GM23338 (cell line): ENCODE measurements at places on chromosomes 4 and X. TPM values are rescaled to one million over a fixed set of nuclear protein-coding genes. Genes with fewer than 3 reads are reported as not detected.

MXRA5 gene
- 0.45 and 0.52 TPM in 2 replicates for polyA plus RNA-seq

ADAM29 gene
- not detected in 2 replicates for polyA plus RNA-seq

ZNF185 gene
- 2.7 and 2.9 TPM in 2 replicates for polyA plus RNA-seq

RHOXF1 gene
- 0.59 TPM in 1 of 2 replicates, not detected in the other for polyA plus RNA-seq

GRCh38 chrX:40471965-40472648, 108.7 kb upstream of the ATP6AP2 start:
- H3K4me1 ChIP-seq, result peaks cover 17% of the 10 kb centered on the region; the same call in 1 of the 2 replicates
- no peaks in the 10 kb centered on the region for H3K36me3 ChIP-seq
- H3K27ac ChIP-seq, result no peak overlapping the region
- H3K4me3 ChIP-seq, result no peak overlapping the region
- peak; percentile 55 for DNase-seq

DNA sequence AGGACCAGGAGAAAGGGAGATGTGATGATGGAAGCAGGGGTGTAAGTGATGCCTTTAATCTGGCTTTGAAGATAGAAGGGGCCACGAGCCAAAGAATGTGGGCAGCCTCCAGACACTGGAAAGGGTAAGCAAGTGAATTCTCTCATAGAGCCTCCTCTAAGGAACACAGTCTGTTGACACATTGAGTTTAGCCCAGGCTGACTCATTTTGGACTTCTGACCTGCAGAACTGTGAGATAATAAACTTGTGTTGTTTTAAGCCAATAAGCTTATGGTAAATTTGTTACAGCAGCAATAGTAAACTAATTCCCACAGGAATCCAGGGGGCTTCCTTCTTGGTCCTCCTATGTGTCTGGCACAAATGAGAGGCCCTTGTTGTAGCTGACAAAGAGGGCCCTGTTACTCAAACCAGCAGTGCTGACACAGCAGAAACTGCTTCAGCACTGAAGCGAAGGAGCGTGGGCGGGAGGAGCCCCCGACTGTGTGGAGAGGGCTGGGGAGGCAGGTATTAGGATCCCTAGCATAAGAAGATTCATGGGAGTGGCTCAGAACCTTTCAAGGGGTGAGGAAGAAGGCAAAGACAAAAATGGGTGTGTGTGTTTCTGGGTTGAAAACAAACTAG, 268.7 kb downstream of the NR3C2 start:
- H3K4me1 ChIP-seq, result no peaks in the 10 kb centered on the region
- H3K27me3 ChIP-seq, result no peaks in the 10 kb centered on the region
- DNase-seq, result no peak
- H3K27ac ChIP-seq, result no peak overlapping the region
- no peak overlapping the region for H3K4me3 ChIP-seq

FAM149A gene
- 10.8 and 11.6 TPM in 2 replicates for polyA plus RNA-seq

GRCh38 chrX:24990535-24990934, 25.2 kb downstream of the ARX start:
- peaks cover 28% of the 10 kb centered on the region for H3K4me1 ChIP-seq
- peak; percentile 54 for DNase-seq
- H3K36me3 ChIP-seq, result no peaks in the 10 kb centered on the region
- H3K27me3 ChIP-seq, result no peaks in the 10 kb centered on the region
- H3K4me3 ChIP-seq, result no peak overlapping the region
- H3K27ac ChIP-seq, result no peak overlapping the region

DNA sequence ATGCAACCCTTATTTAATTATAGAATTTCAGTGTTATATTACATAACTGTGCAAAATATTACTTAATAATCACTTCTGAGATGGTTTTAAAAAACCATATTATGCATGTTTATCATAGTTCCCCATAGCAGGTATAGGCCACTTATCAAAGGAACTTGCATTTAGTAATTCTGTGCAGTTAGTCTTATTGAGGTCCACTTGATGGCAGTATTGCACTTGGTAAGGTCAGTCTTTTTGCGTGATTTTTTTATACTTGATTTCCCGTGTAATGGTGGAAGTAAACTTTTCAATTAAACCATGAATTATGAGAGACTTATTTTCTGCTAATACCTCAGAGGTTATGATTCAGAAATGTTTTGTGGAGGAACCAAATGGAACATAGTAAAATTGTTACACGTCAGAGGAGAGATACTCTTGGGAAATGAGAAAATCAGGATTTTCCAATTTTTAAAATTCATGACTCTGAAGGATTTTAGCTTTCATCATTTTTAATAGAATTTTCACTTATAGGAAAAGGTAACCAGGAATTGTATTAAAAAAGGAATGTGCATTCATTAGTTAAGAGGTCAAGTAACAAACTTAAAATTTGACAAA, 230.0 kb downstream of the CCSER1 start:
- no peaks in the 10 kb centered on the region for H3K27me3 ChIP-seq
- H3K27ac ChIP-seq, result no peak overlapping the region
- peak; percentile 74 for DNase-seq
- no peaks in the 10 kb centered on the region for H3K4me1 ChIP-seq
- H3K36me3 ChIP-seq, result no peaks in the 10 kb centered on the region

DNA sequence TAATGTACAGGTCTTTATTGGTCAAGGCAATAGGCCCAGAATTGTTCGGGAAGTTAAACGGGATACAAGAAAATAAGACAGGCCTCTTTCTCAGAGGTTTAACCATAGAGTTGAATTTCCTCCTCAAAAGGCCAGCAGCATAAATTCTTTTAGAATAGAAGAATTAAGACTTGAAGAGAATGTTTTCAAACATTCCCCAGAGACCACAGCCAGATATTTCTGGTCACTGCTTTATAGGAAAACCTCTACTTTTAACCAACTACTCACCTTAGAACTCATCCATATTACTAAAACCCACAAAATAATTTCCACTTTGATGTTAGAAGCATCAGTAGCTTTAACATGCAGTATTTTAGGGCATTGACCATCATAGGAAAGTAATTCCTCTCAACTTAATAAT, 317.9 kb downstream of the RAB28 start:
- no peaks in the 10 kb centered on the region for H3K27me3 ChIP-seq
- H3K27ac ChIP-seq, result no peak overlapping the region
- no peak for DNase-seq
- no peaks in the 10 kb centered on the region for H3K36me3 ChIP-seq
- H3K4me3 ChIP-seq, result no peak overlapping the region

- DNase-seq, result no peak
- H3K4me1 ChIP-seq, result peaks cover 5% of the 10 kb centered on the region; the same call in 1 of the 2 replicates
- no peak overlapping the region for H3K4me3 ChIP-seq
- no peaks in the 10 kb centered on the region for H3K36me3 ChIP-seq
- no peak overlapping the region for H3K27ac ChIP-seq
- no peaks in the 10 kb centered on the region for H3K27me3 ChIP-seq
These were observed 15.8 kb upstream of the UBE2K start for GRCh38 chr4:39682138-39682537.

TIMP1 gene
- 117 and 121 TPM in 2 replicates for polyA plus RNA-seq

IL2 gene
- polyA plus RNA-seq, result not detected in 2 replicates

TLR10 gene
- 0.10 TPM in 1 of 2 replicates, not detected in the other for polyA plus RNA-seq

GRCh38 chr4:130511776-130512175, 1415.8 kb downstream of the C4orf33 start:
- no peaks in the 10 kb centered on the region for H3K36me3 ChIP-seq
- no peak overlapping the region for H3K27ac ChIP-seq
- no peak for DNase-seq
- H3K4me1 ChIP-seq, result no peaks in the 10 kb centered on the region

SGMS2 gene
- polyA plus RNA-seq, result 1.1 and 1.2 TPM in 2 replicates

COX18 gene
- polyA plus RNA-seq, result 9.6 and 10.5 TPM in 2 replicates

NOP14 gene
- polyA plus RNA-seq, result 38.7 and 38.9 TPM in 2 replicates

DNA sequence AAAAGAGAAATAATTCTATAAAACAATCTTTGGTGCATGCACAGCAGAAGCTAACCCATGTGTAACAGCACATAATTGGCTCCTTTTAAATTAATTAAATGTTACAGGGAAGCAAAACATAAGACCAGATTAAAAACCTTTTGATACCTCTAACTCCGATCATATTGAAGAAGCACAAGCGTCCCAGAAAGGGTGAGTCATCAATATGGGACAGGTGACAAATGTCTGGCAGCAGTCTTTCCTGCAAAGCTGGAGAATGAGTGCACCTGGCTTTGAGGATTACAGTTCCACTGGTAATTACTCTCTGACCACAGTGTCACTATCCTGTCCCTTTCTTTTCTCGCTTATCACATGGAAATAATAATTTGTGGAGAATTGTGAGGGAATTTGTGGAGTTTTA, 94.6 kb downstream of the FAM9B start:
- H3K27ac ChIP-seq, result no peak overlapping the region
- H3K4me1 ChIP-seq, result no peaks in the 10 kb centered on the region

TRPC5OS gene
- polyA plus RNA-seq, result not detected in 2 replicates

DNA sequence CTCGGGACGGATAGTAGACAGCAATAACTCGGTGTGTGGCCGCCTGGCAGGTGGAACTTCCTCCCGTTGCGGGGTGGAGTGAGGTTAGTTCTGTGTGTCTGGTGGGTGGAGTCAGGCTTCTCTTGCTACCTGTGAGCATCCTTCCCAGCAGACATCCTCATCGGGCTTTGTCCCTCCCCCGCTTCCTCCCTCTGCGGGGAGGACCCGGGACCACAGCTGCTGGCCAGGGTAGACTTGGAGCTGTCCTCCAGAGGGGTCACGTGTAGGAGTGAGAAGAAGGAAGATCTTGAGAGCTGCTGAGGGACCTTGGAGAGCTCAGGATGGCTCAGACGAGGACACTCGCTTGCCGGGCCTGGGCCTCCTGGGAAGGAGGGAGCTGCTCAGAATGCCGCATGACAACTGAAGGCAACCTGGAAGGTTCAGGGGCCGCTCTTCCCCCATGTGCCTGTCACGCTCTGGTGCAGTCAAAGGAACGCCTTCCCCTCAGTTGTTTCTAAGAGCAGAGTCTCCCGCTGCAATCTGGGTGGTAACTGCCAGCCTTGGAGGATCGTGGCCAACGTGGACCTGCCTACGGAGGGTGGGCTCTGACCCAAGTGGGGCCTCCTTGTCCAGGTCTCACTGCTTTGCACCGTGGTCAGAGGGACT, 5.7 kb upstream of the MSANTD1 start:
- peaks cover 7% of the 10 kb centered on the region; the same call in 1 of the 2 replicates for H3K36me3 ChIP-seq

DNA sequence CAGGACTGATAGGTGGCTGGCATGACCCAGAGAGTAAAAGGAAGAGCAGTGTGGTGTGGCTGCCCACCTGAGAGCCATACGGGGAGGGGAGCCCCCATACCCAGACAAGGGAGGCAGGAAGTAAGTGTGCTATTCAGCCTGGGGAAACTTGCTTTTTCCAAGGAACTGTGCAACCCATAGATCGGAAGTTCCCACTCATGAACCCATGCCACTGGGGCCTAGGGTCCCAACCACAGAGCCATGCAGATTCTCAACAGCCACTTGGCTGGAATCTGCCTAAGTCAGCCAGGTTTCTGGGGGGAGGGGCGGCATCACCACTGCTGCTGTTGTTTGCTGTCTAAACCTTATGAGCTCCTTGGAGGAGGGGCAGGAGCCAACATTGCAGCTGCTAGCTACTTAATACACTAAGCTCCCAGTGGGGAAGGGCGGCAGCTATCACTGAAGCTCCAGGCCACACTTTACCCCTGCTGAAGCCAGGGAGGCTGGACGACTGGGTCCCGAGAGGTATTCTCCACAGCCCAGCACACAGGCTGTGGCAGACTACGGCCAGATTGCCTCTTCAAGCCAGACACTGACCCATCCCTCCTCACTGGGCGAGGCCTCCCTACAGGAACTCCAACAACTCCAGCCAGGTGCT, 410.4 kb downstream of the INPP4B start:
- no peaks in the 10 kb centered on the region for H3K27me3 ChIP-seq
- no peaks in the 10 kb centered on the region for H3K36me3 ChIP-seq
- peaks cover 4% of the 10 kb centered on the region; the same call in 1 of the 2 replicates for H3K4me1 ChIP-seq

- H3K27ac ChIP-seq, result no peak overlapping the region
- H3K4me3 ChIP-seq, result no peak overlapping the region
- peaks cover 24% of the 10 kb centered on the region for H3K4me1 ChIP-seq
- no peaks in the 10 kb centered on the region for H3K27me3 ChIP-seq
These were observed 56.4 kb upstream of the SPOCK3 start for GRCh38 chr4:167290678-167291077.

GRCh38 chr4:5942947-5943346, 50.1 kb upstream of the CRMP1 start:
- no peak overlapping the region for H3K4me3 ChIP-seq
- peaks cover 5% of the 10 kb centered on the region; the same call in 1 of the 2 replicates for H3K36me3 ChIP-seq
- no peak overlapping the region for H3K27ac ChIP-seq
- DNase-seq, result no peak
- no peaks in the 10 kb centered on the region for H3K27me3 ChIP-seq
- peaks cover 13% of the 10 kb centered on the region; the same call in 1 of the 2 replicates for H3K4me1 ChIP-seq

DNA sequence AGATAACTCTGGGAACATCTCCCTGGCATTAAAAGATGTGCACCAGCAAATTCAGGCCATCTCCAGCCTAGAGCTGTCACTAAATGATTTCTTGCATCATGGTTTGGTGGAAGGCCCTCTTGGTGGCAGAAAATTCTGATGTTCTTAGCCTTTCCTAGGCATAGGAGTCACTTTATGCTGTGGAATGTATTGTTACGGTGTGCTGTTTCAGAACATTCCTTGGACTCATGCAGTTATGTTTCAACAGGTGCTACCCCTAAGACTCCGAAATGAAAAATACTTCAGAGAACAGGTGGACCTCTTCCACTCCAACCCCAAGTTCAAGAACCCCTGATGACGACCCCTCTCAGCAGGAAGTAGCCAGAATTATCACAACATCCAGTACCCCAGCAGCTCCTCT, 20.3 kb upstream of the PAPSS1 start:
- no peaks in the 10 kb centered on the region for H3K4me1 ChIP-seq
- no peak overlapping the region for H3K27ac ChIP-seq
- H3K4me3 ChIP-seq, result no peak overlapping the region
- no peaks in the 10 kb centered on the region; the same call in 1 of the 2 replicates for H3K27me3 ChIP-seq

DNA sequence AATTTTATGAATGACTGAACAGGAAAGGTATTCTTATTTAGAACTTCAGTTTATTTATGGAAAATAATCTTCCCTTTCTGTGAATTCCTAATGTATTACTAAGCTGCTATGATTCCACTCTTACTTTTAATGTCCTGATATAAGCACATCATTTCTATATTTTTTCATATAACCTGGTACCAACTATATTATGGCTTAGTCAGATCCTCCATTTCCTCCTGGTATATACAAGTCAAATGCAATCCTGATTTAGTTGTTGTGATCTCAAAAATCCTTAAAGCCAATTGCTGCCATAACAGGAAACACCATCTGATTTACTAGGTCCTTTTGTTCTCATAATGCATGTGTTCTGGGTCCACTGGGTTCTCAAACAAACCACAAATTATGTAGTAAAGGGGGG, 26.8 kb downstream of the TRMT2B start:
- H3K27ac ChIP-seq, result no peak overlapping the region
- no peak for DNase-seq
- no peak overlapping the region for H3K4me3 ChIP-seq
- H3K27me3 ChIP-seq, result no peaks in the 10 kb centered on the region
